T-helper 22 cell (primary cell): ENCODE measurements at places on chromosomes 11 and 22.

DNA sequence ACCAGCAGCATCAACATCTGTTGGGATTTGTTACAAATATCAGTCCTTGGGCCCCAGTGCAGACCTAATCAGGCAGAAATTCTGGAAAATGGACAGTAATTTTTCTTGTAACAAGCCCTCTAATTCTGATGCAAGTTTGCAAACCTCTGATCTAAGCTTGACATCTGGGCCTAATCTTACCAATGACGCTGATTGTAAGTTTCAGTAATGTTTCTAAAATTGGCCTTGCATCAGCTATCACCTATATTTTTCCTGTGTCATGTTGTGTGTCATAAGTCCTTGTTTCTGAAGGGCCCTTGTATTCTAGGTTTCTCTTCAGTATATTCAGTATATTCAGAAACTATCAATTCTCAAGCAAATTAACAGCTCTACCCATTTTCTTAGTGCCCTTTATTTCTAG, 36.4 kb downstream of the ZNF215 start:
- no peak for DNase-seq

- no peak for DNase-seq
Observed at GRCh38 chr11:114964676-114965214, 286.4 kb downstream of the NXPE2 start.

- no peak for DNase-seq
Observed at GRCh38 chr11:86440843-86441242, 66.2 kb downstream of the CCDC81 start.

GRCh38 chr11:70921804-70922203, 330.6 kb downstream of the SHANK2 start:
- DNase-seq = no peak

DNA sequence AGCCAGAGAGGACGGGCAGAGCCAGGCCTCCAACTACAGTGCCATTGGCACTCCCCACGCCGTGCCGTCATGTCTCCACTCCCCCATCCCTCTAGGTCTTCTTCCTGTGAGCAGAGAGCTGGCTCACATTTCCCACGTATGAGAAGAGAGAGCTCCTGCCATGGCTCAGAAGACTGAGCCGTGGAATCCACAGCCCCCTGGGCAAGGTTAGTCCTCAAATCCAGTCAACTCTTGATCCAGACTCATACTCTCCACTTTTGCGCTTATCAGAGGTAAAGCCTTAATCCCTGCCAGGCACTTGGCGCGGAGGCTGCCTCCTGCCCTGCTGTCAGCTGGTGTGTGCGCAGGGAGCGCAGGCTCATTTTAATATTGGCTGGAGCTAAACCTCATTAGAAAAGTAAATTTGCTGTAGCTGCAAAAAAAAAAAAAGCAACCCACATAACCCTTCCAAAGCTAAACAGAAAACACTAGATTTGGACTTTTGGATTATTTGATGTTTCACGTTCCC, 4.7 kb downstream of the B3GAT1 start:
- no peak for DNase-seq

- DNase-seq = no peak
Observed at GRCh38 chr22:26524870-26525269, 12.6 kb upstream of the TFIP11 start.

GRCh38 chr11:57779276-57779675, 17.7 kb downstream of the CTNND1 start:
- no peak for DNase-seq

GRCh38 chr22:42635531-42635930, 4.9 kb downstream of the ATP5MGL start:
- no peak for DNase-seq

- no peak for DNase-seq
Observed at GRCh38 chr11:64008283-64008913, 22.2 kb downstream of the OTUB1 start.

GRCh38 chr11:61370349-61371005, 8.3 kb downstream of the TMEM138 start:
- no peak for DNase-seq

DNA sequence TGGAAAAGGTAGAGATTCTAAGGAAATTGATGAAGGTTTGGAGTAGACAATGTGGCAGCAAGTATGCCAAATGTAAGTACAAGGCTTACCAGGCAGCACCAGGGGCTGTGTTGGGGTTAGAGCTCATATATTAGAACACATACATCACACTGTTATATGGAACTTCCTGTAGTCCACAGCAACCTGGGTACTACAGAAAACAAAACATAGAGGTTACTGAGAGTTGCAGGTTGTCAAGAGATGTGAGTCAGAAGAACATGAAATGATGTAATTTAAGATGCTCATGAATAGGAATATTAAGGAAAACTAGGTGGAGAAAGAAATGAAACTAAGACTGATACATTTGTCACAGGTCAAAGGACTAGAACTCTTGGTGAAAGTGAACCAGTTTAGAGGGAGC, 22.0 kb downstream of the FAT3 start:
- DNase-seq = no peak

DNA sequence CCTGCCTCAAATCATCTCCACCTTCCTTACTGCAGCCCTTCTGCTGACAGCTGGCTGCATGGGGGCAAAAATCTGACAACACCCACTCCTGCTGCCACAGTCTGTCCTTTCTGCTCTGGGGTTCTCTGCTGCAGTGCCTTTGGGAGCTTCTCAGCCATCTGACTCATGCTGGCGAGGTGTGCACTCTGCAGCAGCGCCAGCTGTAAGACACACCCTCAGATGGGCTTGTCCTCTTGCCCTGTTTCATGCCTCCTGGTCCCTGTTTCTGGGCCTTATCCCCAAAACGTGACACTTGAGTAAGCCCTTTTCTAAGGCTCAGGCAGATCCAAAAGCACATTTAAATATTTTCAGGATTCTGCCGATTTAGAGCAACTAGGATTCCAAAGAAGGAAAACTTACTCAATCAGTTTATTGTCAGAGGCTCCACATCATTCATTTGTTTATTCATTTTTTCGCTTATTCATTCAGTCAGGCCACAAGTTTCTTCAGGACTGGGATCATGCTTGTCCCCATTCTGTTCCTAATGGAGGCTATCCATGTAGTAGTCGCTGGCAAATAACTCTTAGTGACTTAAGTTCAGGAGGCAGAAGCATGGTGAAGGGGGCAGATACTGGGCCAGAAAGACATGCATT, 60.2 kb downstream of the SMIM38 start:
- no peak for DNase-seq

DNA sequence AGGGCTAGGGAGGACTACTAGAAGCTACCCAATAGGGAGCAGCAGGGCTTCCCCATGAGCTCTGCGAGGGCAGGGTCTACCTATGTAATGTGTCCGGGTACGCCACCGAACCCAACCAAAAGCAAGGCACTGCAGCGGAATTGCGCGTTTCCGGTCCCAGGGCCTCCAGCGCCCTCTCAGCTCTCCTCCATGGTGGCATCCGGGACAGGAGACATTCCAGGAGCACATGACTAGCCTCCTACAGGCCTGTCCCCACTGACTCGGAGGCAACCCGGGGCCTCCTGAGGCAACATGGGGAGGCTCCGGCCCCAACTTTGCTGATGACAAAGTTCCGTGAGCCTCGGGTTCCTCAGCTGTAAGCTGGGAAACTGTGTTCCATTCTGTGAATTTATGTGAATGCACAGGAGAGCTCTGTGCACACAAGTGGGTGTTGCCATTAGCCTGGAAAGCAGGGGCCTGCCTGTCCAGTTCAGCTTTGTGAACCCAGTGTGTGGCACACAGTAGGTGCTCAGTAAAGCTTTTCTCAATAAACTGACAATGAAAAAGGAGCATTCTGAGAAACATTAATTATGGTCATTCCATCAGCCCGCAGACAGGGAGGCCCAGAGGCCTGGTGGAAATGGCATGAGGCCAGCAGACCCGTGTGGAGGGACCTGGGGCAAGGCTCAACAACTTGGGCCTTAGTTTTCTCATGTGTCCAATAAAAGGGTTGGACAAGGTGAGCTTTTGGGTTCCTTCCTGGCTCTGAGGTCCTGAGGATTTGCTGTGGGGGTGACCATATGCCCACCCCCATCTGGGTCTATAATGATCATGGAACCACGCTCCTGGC, 50.3 kb downstream of the CHRDL2 start:
- DNase-seq = no peak

GRCh38 chr11:10743354-10744000, 7.6 kb upstream of the CTR9 start:
- no peak for DNase-seq

- no peak for DNase-seq
Observed at GRCh38 chr11:33529461-33529860, 171.2 kb downstream of the C11orf91 start.

DNA sequence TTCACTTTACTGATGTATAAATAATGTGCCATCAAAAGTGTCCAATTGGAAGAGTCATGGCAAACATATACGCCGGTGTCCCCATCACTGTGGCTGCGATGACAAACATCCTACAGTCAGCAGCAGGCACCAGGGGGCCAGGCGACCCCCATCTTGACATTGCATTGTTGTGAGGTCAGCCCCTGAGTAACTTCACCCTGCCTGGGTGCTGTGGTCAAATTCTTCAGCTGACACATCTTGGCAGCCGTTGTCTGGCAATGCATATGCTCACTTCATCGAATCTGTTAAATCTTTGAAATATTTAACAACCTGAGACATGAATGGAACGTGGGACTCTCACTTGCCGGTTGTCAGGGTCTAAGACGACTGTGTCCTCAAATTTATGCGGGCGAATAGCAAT, 430.9 kb downstream of the BRD1 start:
- DNase-seq = no peak

DNA sequence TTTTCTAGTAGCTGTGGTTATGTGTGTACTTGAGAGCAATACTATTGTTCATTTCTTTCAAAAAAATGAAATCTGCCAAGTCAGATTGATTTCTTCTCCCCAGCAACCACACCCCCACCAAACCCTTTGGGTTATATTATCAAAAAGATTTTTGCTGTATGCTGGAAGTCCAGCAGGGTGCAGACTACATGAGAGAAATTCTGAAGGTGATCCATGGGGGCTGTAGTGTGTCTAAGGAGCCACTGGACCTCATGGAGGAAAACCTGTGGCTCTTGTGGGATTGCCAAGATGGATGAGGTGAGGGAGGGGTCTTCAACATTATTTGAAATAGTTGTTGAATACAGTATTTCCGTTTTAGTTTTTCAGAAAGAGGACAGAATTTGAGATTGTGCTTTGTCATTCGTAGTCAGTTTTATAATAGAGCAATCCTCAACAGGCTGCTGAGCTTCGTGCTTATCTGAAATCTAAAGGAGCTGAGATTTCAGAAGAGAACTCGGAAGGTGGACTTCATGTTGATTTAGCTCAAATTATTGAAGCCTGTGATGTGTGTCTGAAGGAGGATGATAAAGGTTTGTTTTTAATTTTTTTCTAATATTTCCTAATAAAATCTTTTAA, 3.1 kb downstream of the EIF3M start:
- no peak for DNase-seq

DNA sequence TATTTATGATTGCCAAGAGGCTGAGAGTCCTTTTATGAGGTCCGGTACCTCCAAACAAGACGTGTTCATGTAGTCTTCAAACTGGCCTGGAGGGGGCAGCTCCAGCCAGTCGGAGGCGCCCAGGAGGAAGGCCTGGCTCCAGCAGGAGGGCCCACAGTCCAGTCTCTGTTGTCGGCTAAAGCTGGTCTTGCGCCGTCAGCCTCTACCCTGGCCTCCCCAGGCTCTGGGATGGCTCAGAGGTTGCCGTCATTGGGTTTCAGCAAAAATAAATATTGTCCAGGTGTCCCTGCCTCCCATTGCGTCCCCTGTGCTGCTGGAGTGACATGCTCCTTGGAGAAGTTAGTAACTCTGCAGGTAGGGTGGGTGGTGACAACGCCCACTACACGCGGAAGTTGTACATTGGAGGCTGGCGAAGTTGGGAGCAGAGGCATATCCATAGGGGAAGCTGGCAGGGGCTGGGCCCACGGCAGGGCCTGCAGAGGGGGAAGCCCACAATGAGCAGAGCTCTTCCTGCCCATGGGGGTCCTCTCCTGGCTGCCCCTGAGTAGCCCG, 1.0 kb upstream of the SLC25A1 start:
- no peak for DNase-seq

- no peak for DNase-seq
Observed at GRCh38 chr11:882596-882995, 28.0 kb downstream of the CHID1 start.

DNA sequence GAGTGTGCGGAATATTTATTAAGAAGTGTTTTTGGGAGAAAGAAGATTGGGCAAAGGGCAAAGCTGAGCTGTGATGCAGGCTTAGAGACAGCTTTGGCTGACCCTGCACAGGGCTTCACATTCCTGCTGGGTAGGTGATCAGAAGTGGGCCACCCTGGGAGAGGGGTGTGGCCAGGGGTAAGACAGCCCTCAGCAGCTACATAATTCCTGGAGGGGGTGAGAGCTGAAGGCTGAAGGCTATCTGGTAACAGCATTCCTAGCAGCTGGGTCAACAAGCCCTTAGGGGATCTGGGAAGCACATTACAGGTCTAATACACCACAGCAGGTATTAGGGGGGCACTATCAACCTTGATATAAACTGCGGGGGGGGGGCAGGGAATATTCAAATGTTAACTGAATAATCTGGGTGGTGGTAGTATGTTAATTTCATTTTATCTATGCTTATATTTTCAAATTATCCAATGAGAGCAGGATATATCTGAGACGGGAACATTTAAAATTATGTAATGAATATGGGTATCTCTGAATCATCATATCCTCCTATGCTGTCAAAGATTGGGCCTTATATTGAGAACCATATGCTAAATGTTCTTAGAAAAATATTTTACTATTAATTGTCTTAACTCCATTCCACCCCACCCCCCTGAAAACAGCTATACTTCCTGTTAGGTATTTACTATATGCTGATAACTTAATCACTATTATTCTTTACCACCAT, 5.9 kb downstream of the OOSP1 start:
- no peak for DNase-seq

- no peak for DNase-seq
Observed at GRCh38 chr22:22048981-22049531, 66.5 kb upstream of the TOP3B start.

GRCh38 chr11:119536801-119537200, 113.8 kb upstream of the THY1 start:
- DNase-seq = no peak

GRCh38 chr22:26893173-26894110, 236.1 kb downstream of the MIAT start:
- no peak for DNase-seq

DNA sequence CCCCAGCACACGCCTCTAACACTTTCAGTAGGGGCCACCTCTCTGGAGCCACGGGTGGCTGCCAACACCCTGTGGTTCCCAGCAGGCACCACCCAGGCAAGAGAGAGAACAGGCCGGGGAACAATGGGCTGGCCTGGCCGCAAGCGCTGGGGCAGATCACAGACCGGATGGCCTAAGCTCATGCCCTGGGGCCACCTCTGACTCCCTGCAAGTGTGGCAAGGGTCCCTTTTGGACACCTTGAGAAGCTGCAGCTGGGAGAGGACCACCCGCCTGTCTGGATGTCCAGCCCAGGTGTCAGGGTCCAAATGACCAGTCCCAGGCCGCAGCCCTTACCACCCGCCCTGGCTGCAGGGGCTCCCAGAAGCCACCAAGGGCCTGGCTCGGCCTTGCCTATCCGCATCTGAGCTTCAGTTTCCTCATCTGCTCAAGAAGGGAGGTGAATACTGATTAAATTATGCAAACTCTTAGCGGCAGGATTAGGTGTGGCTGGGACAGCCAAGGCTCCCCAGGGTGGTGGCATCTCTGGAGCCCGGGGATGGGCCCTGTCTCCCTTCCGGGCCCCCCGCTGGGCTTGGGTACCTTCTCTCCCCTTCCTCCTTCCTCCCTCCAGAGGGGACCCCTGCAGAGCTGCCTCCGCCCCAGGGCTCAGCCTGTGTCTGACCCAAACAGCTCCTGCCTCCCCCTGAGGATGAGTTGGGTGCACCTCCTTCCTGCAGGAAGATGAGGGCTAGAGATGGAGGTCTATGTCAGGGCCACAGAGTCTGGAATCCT, 785 bp upstream of the SUSD2 start:
- no peak for DNase-seq
